ENCODE measurements at places on chromosomes 2 and 18. TPM values are rescaled to one million over a fixed set of nuclear protein-coding genes. Genes with fewer than 3 reads are reported as not detected.

The GLB1L gene
- total RNA-seq = 4.9 TPM

The SPATA3 gene
- total RNA-seq = not detected

GRCh38 chr2:69628325-69629021 lies 15.1 kb downstream of the AAK1 start:
- H3K27ac ChIP-seq = no peak overlapping the region
- H3K4me1 ChIP-seq = peaks cover 16% of the 10 kb centered on the region
- DNase-seq = peak; percentile 71
- H3K4me3 ChIP-seq = no peak overlapping the region
- peaks cover 14% of the 10 kb centered on the region for H3K36me3 ChIP-seq
- H3K27me3 ChIP-seq = no peaks in the 10 kb centered on the region

- no peak for DNase-seq
- H3K36me3 ChIP-seq = peaks cover 20% of the 10 kb centered on the region
- H3K27me3 ChIP-seq = no peaks in the 10 kb centered on the region
- no peak overlapping the region for H3K27ac ChIP-seq
- no peak overlapping the region for H3K4me3 ChIP-seq
Measured at GRCh38 chr2:36562240-36562639, 35.7 kb downstream of the FEZ2 start.

- no peaks in the 10 kb centered on the region for H3K36me3 ChIP-seq
- H3K27ac ChIP-seq = no peak overlapping the region
- H3K4me1 ChIP-seq = no peaks in the 10 kb centered on the region
- no peak for DNase-seq
- H3K27me3 ChIP-seq = peaks cover 11% of the 10 kb centered on the region
Measured at GRCh38 chr2:102848366-102848839, 86.6 kb downstream of the TMEM182 start.

DNA sequence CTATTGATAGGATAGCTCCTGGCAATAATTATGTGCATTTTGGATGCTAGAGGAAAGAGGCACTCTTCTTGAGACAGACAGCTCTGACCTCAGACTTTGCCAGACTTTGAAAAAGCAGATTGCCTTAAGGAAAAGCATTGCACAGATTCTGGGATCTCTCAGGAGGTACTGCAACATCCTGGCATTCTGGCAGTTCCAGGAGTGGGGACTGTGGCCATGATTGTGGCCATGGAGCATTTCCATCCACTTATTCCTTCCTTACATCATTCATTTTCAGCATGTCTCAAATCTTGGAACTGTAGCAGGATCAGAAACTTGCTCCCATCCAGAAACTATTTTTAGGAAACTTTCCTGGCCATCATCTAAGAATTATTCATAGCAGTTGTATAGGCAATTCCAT lies 144.9 kb upstream of the FOSL2 start:
- no peak for DNase-seq
- peaks cover 21% of the 10 kb centered on the region for H3K36me3 ChIP-seq
- peaks cover 34% of the 10 kb centered on the region for H3K4me1 ChIP-seq
- no peak overlapping the region for H3K4me3 ChIP-seq
- no peak overlapping the region for H3K27ac ChIP-seq
